Testis (tissue), 5 donors: ENCODE measurements at places on chromosomes 16 and 17.

GRCh38 chr17:34673995-34674890 is 94.9 kb downstream of the TMEM132E start:
- DNase-seq: no peak

DNA sequence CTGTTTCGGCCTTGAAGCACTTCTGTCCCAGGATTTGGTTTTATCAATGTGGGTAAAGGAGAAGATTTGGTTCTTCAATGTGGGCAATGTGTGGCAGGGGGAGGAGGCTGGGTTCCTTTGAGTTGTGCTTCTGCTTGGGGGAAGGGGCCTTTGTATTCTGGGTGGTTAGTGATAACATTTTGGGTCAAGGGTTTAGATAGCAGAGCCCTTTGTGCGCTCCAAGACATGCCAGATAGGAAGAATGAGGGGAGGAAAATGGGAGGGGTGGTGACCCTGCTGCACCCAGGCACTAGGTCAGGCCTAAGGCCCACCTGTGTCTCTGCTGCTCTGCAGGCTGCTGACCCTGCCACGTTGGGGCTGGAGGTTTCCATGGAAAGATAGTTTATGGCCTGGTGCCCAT is 40.0 kb upstream of the CDC42EP4 start:
- DNase-seq: no peak

- no peak for DNase-seq
These were observed 2.3 kb upstream of the DPH1 start for GRCh38 chr17:2027528-2028233.

GRCh38 chr17:14922411-14922810 is 342.7 kb downstream of the PMP22 start:
- no peak for DNase-seq

- DNase-seq: no peak
These were observed 125.1 kb downstream of the BANP start for GRCh38 chr16:88076211-88076931.

DNA sequence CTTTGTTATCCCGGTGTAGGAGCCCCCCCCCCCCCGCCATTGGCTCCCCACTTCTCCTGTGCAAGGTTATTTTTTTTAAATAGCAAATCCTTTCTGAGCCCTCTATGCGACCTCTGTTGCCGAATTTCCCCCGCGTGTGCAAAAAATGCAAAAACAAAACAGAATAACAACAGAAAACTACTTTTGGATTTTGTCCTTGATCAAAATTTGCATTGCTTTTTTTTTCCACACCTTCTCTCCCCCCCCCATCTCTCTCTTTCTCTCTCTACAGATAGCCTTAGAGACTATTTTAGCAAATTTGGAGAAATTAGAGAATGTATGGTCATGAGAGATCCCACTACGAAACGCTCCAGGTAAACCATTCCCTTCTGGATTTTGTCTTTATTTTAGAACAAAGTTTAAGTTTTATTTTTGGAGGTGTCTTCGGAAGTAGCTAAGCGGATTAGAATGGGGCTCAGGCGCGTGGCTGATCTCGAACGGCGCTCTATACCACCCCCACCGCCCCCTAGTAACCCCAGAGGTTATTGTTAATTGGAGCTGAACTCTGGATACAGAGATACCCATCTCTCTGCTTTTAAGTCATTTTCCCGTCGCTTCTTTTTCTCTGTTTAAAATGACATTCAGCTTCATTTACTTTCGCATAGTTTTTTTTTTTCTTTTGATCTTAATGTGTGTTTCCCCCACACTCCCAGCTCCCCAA is 1.0 kb downstream of the MSI2 start:
- DNase-seq: no peak

- DNase-seq: no peak
These were observed 188.0 kb downstream of the HAPSTR1 start for GRCh38 chr16:9279291-9280068.

GRCh38 chr17:81711814-81712467 is at the start of gene SLC25A10:
TSS of gene SLC25A10 (plus strand) at chr17:81712284. CDS start at chr17:81712427, 143 bp downstream.
- peak; percentile 70 for DNase-seq

DNA sequence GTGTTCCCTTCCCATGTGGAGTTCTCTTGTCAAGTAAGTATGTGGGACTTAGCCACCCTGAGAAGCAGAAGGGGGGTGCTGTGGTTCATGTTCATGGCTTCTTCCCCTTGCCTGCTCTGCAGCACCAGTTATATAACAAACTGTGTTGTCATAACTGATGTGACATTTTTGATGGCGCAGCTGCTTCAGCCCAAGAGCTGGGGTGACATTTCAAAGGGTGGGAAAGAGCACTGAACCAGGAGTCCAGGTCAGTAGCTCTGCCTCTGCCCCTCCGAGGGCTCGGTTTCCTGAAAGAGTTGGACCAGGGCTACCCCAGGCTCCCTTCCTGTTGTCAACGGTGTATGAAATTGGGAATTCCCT is 7.4 kb downstream of the GNAO1 start:
- DNase-seq: no peak

DNA sequence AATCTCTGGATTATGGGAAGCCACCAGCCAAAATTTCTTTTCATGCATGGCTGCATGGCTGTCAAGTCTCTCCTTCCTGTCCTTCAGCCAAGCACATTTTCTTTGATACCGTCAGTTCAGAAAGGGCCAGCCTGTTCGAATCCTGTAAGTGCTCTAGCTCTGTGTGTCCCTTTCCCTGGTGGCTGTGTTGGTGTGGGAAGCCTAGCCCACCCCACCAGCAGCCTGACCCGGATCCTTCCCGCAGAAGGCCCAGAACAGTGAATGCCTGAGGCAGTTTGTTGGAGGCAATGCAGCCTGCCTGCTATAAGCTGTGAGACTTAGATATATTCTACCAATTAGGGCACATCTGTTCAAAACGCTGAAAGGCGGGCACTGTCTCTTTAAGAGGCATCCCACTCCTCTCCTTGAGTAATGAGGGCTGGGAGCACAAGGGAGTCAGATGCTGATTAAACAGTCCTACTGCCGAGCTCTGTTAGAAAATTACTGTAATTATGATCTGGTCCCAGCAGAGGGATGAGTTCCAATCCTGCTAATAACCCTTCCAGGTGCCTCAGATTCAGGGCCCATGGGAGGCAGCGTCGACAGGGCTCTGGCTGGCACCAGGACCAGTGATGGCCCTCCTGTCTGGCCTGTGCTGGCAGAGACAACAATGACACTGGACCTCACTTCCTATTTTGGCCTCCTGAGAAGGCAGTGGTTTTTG is 18.4 kb downstream of the SNX11 start:
- no peak for DNase-seq

DNA sequence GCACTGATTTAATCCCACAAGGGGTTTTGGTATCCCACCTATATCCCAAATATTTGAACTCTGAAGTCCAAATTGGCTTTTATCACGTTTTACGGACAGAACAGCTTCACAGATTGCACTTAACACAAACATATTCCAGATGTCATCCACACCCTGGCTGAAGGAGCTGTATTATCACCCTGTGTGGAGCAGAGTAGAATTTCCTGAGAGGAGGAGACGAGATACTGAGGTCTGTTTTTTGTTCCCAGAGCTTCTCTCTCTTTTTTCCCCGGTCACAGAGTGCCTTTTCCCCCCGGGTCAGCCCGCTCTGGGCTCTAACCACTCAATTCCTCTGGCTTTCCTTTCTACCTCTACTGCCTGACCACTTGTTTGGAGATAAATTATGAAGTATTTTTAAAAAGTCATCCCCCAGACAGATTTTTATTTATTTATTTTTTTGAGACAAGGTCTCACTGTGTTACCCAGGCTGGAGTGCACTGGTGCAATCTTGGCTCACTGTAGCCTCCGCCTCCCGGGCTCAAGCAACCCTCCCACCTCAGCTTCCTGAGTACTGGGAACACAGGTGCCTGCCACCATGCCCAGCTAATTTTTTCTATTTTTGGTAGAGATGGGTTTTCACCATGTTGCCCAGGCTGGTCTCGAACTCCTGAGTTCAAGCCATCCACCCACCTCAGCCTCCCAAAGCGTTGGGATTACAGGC is 30.7 kb downstream of the DNAH2 start:
- no peak for DNase-seq
